Anterior cingulate cortex (tissue), 58 donors: ENCODE measurements at places on chromosomes 3 and 15.

DNA sequence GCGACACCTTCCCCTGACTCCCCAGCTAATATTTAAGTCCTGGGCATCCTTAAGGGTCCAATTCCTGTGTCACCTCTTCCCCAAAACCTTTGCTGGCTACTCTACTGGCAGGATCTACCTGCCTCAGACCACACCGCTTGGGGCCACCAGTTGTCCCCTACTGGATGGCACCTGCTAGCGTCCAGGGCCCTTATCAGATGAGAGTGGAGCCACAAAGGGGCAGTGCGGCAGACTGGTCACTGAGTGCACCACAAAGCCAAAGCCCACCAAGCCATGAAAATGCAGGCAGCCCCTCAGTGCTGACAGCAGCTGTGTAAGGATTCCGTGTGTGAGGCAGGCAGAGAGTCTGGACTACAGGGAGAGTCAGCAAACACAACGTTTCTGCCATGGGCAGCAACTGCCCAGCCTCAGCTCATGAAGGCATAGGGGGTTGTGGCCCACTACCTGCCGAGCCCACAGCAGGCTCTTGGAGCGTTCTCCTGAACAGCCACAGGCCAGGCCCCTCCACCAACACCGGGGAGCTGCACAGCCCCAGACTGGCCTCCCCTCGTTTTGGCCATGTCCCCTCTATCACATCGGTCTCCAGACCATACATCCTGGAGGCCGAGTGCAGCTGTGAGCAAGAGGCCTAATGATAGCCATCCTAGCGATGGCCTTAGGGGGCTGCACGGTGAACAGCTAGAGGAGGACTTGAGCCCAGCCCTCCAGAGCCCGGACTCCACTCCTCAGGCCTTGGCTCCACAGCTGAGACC is 32.3 kb downstream of the ALDH1L1 start:
- no peak for DNase-seq

DNA sequence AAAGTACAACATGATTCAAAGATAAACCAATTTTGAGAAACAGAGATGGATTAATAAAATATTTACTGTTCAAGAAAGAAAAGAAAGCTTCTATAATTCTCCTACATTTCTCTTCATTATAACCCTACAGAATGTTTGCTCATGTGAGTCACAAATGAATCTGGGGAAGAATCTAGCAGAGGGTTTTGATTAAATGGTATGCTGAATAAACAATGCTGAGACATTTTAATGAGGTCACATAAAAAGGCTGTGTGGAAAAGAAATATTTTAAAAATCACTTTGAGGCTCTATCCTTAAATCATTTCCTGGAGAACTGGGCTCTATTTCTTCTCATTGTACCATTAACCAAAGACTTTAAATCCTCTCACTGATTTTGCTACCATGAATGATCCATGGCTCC is 727.7 kb downstream of the NTRK3 start:
- no peak for DNase-seq

DNA sequence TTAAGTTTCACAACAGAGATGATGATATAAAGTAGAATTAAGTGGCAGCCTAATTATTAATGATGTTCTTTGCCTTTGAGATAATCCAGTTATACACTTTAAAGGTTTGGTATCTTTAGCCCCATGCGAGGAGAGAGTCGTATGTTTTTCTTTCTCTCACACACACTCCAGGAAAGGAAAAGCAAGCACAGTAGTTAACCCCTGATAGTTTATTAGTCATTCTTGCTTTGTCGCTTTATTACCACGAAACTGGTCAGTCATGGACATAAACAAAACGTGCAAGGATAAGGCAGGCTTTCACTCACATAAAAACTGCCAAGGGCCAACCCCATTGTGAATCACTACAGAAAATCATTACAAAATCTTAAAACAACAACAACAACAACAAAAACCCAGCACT is 866.9 kb downstream of the FHIT start:
- DNase-seq, result no peak

DNA sequence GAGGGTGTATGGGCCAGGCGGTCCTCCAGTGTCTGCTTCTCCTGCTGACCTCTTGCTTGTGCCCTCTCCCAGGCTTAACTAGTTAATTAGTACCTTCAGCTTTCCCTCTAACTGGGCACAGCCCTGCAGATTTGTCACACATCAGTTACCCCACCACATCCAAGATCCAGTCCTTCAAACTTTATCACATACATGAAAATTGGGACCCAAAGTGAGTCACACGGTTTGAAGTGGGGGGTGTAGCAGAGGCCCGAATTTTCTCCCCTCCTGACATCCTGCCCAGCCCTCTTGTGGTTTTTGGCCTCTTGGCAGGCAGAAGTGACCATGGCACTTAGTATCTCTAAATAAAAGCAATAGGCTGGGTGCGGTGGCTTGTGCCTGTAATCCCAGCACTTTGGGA is 3.9 kb downstream of the MAPKAPK3 start:
- DNase-seq, result no peak

GRCh38 chr3:166453478-166453877 is 616.3 kb upstream of the BCHE start:
- no peak for DNase-seq

- DNase-seq, result no peak
Measured at GRCh38 chr3:44301746-44302145, 36.8 kb upstream of the TCAIM start.

DNA sequence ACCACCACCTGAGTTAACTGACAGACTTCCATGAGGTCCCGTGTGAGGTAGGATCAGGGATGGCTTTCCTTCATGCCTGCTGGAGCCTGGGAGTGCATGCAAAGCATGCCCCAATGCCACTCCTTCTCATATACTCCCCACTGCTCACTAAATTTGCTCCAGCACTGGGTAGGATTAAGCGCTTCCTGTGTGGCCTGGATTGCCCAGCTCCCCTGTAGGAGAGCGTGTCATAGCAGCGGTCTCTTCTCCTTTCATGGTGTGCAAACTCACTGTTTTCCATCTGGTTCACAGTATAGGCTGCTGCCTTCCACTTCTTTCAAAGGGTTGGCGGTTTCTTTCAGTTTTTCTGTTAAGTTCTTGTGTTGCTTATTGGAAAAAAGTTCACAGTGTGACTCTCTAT is 34.1 kb upstream of the ABI3BP start:
- DNase-seq, result no peak

DNA sequence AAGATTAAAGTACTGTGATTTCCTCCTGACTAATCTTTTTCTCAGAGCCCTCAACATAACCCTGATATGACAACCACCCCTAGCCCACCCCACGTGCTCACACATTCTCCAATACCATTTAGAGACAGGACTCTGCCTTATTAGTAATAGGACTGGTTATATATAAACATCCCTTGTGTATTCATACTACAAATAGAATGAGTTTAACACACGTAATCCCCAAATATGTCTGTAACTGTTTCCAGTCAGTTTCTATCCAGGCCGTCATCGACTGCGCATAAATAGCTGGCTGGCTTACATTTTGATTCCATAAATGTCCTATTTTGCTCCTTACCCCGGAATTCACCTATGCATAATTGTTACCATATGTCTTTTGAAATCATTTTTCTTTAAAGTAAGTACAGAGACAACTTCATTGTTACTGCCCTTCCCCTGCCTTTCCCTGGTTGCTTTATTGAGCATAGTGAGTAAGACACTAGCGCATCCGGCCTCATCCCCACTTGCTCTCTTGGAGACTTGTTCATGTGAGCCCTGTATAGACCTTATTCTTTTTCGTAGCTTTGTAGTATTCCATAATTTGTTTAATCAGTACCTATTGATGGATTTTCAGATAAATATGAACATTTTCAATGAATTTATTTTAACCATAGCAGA is 3.5 kb upstream of the P2RY14 start:
- no peak for DNase-seq

GRCh38 chr3:200758-201325 is 4.3 kb downstream of the CHL1 start:
- no peak for DNase-seq

- DNase-seq, result no peak
Measured at GRCh38 chr15:39961051-39961450, 27.1 kb downstream of the EIF2AK4 start.

DNA sequence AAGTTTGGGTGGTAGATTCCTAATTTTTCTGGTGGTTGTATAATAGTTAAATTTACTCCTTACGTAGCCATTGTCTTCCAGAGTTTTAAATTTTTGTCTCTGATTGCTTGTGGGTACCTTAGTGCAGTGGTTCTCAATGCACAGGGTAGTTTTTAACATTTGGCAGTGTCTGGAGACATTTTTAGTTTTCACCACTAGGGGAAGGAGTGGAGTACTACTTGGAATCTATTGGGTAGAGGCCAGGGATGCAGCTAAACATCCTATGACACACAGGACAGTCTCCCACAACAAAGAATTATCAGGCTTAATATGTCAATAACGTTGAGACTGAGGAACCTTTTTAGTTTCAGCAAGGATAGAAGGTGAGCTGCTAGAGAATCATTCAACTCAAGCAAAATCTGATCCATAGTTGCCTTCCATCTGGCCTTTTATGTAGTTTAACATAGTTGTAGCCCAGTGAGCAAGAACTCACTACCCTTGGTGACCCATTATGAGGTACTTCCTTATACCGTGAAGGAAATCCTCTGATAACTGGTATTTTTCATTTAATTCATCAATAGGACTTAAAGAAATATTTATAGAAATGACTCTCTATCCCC is 8.6 kb upstream of the STX19 start:
- DNase-seq, result no peak

GRCh38 chr15:49979705-49980382 is 139.2 kb downstream of the ATP8B4 start:
- DNase-seq, result no peak

DNA sequence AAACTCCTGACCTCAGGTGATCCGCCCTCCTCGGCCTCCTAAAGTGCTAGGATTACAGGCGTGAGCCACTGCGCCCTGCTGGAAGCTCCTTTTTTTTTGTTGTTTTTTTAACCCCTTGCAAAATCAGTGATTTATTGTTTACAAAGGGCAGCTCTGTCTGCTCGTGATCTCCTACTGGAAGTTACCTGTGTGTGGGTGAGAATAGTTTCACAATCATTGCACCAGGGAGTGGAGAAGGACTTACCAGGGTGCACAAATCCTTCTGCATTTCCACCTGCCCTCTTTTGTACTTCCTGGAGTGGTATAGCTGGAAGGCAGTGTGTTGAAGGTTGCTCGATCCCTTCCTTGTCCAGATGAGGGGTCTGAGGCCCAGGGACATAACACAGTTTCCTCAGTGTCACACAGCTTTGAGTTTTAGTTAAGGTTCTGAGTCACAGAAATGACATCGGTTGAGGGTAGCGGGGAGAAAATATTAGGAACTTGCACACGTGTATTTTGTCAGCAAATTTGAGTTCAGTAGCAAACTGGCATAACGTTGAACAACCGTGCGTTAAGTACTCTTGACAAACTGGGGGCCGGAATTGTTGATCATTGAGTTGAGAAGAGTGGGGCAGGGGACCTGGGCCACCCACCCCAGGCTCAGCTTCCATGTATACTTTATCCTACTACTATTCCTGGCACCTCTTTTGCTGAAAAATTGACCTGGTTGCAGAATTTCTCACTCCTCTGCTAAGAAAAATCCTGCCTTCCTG is 11.3 kb upstream of the TRAK1 start:
- DNase-seq, result no peak

GRCh38 chr3:159850481-159850880 is 138.2 kb upstream of the IL12A start:
- DNase-seq, result no peak

- DNase-seq, result no peak
Measured at GRCh38 chr3:46082849-46083248, 55.6 kb upstream of the XCR1 start.

GRCh38 chr3:11510356-11510755 is 133.4 kb downstream of the VGLL4 start:
- no peak for DNase-seq

- no peak for DNase-seq
Measured at GRCh38 chr3:127475975-127476705, 114.4 kb downstream of the TPRA1 start.

GRCh38 chr3:127688416-127689265 is 15.9 kb downstream of the ABTB1 start:
- DNase-seq, result peak; percentile 35

DNA sequence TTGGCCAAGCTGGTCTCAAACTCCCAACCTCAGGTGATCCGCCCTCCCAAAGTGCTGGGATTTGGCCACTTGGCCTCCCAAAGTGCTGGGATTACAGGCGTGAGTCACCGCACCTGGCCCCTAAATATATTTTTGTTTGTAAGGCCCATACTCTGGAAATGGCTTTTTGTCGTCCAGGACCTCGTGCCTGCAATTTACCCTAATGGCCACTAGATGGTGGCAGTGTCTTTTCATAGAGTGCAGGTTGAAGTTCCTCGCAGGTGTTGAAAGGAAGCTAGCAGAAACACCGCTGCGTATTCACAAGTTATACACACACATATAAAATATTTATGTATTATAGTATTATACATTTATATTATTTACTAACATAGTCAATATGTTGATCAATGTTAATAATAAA is 97.2 kb downstream of the LRTM1 start:
- no peak for DNase-seq

GRCh38 chr3:19432669-19433068 is 284.4 kb downstream of the KCNH8 start:
- DNase-seq, result no peak

GRCh38 chr3:39264053-39264452 is 15.8 kb downstream of the CX3CR1 start:
- no peak for DNase-seq

- DNase-seq, result no peak
Measured at GRCh38 chr15:23424111-23424904, 22.7 kb downstream of the GOLGA6L2 start.

GRCh38 chr3:126573492-126574117 is 14.9 kb upstream of the C3orf22 start:
- no peak for DNase-seq

DNA sequence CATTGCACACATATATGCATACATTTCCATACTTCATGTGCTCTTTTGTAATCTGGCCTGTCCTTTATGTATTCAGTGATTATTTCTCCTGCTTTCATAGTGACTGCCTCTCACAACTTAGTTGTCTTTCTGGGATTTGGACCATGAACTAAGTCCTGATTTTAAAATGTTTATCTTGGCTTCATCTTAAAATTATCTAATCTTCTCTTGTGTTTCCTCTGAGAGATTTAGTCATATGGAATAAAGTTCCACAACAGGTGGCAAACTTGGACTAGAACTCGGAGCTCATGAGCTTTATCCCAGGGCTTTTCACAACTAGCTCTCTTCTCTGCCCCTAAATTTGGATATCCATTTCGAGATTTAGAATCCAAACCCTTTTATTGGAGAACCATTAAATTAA is 44.3 kb downstream of the U2SURP start:
- no peak for DNase-seq

- DNase-seq, result no peak
Measured at GRCh38 chr15:37130356-37130755, 30.0 kb upstream of the MEIS2 start.
